Bronchial epithelial cell (primary cell): ENCODE measurements at places on chromosomes 5 and 9.

- no peak for DNase-seq
These were observed 419.8 kb downstream of the DMRT2 start for GRCh38 chr9:1469996-1470395.

GRCh38 chr5:145979270-145980223, 43.2 kb downstream of the SH3RF2 start:
- no peak for DNase-seq

DNA sequence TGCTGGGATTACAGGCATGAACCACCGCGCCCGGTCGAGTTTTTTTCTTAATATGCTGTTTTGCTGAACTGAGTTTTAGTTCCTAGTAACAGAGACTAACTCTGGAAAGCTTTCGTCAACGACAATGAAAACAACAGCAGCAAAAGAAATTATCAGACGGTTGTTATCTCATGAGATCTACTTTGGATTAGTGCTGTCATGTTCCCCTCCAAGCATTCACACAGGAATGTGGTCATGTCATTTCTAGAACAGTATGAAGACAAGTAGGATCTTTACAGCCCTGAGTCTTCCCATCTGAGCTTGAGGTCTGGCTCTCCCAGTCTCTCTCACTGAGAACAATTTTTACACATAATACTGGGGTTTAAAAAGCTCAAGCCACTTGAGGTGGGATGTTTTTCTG, 4.0 kb upstream of the ANKRD33B start:
- no peak for DNase-seq

GRCh38 chr5:124262470-124262869, 484.0 kb downstream of the ZNF608 start:
- DNase-seq: no peak

DNA sequence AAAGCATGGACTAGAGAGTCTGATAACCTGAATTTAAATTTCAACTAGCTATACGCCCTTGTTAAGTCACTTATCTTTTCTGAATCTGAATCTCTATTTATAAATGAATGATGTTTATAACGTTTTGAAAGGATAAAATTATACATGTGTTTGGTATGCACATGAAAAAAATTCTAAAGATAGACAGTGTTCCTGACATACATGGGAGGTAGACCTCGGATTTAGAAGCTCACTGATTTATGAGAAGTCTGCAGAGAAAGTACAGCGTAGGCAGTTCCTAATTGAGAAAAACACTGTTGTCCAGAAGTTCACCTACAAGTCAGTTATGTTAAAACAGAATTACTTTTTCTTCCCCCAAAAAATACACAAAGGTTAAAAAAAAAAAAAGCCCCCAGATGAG, 26.6 kb downstream of the MPDZ start:
- DNase-seq: no peak

DNA sequence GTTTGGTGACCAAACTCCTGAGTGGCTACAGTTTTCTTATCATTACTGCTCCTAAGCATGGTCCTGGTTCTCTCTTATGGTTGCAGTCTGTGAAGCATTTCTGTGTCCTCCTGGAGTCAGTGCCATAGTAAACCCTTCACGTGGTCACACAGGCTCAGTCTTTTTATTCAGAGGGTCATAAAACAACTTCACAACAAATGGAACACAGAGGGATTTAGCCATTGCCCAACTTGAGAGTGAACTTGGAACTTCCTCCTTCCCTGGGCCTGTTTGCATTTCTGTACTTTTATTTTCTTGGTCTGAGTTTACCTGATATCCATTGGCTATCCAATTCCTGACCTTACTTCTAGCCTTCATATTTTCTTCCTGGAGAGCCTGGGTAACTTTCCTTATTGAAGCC, 144.9 kb downstream of the CCDC192 start:
- no peak for DNase-seq

- DNase-seq: no peak
These were observed 74.0 kb upstream of the SPTLC1 start for GRCh38 chr9:92188969-92189781.

- peak; percentile 10 for DNase-seq
These were observed at the start of gene GLRA1 for GRCh38 chr5:151924564-151925301. TSS of gene GLRA1 (minus strand) at chr5:151924851. CDS start at chr5:151924549, 302 bp downstream.

GRCh38 chr9:96663506-96664120, 8.5 kb upstream of the PRXL2C start:
- DNase-seq: no peak

DNA sequence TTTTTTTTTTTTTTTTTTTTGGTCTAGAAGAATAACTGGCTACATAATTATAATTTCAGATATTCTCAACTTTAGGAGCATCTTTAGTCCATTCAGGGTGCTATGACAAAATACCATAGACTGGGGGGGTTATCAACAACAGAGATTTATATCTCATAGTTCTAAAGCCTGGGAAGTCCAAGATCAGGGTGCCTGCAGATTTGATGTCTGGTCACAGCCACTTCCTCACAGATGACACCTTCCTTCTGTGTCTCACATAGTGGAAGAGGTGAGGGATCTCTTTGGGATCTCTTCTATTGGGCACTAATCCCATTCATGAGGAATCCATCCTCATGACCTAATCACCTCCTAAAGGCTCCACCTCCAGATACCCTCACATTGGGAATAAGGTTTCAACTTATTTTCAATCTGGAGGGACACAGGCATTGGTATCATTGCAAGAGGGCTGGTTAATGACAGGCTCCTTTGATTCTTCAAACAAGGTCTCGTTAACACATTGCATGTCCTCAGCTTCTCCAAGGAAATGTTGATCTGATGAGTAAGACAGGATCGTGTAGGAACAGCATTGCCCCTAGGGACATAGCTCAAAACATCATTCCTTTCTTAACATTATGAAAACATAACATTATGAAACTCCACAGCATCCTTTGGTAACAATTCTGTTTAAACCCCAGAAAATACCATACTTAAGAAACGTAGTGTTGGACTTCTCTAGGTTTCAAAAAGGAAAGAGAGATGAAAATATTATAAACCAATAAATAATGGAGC, 372.4 kb downstream of the SEMA5A start:
- peak; percentile 92 for DNase-seq

DNA sequence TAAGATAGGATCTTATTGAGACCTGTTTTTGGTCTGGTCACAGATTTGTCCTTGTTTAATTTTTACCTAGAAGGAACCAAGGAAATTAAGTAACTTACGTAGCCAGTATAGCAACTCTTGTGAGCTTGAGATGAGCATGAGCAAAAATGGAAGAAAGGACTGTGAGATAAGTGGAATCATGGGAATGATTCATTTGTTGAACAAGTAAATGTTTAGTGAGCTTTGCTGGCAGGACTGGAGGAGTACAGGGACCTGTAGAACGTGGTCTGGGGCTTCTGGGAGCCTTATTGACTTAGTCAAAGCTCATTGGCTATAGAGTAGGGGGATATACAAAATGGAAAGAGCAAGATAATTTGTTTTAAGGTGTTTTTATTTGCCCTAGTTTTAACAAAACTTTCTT, 3.0 kb downstream of the RAD23B start:
- DNase-seq: peak; percentile 79

DNA sequence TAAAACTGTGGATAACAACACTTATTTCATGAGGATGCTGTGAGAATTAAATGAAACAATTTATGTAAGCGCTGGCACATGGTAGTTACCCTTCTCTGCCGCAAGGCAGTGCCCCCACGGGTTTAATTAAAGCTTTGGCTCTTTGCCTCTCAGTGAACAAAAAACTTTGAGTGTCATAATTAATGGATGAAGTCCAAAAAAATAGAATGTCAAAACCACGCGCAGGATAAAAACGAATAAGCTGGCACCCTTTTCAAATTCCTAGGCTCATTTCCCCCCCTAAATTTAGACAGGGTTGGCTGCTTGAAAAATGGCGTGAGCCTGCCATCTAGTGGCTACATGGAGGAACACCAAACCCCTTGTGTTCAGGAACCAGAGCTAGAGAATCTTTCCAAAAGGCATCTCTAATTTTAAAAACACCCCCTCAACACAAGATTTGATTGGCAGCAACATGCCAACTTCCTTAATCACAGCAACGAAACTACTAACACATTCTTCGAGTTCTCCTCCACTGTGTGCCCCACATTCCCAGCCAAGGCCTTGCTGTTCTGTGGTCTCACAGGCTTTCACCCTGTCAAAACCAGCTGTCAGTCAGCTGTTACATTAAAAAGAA, 29.0 kb upstream of the CCNG1 start:
- peak; percentile 50 for DNase-seq
